Thoracic aorta (tissue), 2 donors: ENCODE measurements at places on chromosomes 1 and 21. TPM values are rescaled to one million over a fixed set of nuclear protein-coding genes. Genes with fewer than 3 reads are reported as not detected.

GRCh38 chr21:33394260-33394659 is 9.0 kb upstream of the IFNGR2 start:
- H3K27me3 ChIP-seq = no peaks in the 10 kb centered on the region
- no peaks in the 10 kb centered on the region for H3K36me3 ChIP-seq
- H3K4me1 ChIP-seq = peaks cover 17% of the 10 kb centered on the region

Gene OR2G6
- total RNA-seq = not detected

Gene LPAR3
- total RNA-seq = 1.1 TPM

GRCh38 chr1:236010443-236010842 is 54.4 kb downstream of the NID1 start:
- peaks cover 11% of the 10 kb centered on the region for H3K36me3 ChIP-seq
- H3K4me3 ChIP-seq = no peak overlapping the region
- no peak for DNase-seq
- no peak overlapping the region for H3K27ac ChIP-seq

- no peak overlapping the region for H3K27ac ChIP-seq
- no peak overlapping the region for H3K4me3 ChIP-seq
- no peaks in the 10 kb centered on the region for H3K4me1 ChIP-seq
- no peaks in the 10 kb centered on the region for H3K36me3 ChIP-seq
- H3K27me3 ChIP-seq = no peaks in the 10 kb centered on the region
- no peak for DNase-seq
These were observed 208.2 kb upstream of the KIAA0040 start for GRCh38 chr1:175400766-175401165.

Gene TMEM81
- 0.41 TPM for total RNA-seq

- H3K27ac ChIP-seq = no peak overlapping the region
- H3K27me3 ChIP-seq = no peaks in the 10 kb centered on the region
- DNase-seq = no peak
These were observed 166.5 kb downstream of the PRDM16 start for GRCh38 chr1:3235496-3235895.

GRCh38 chr1:17675744-17676143 is 79.4 kb upstream of the ACTL8 start:
- peaks cover 43% of the 10 kb centered on the region for H3K4me1 ChIP-seq
- no peak overlapping the region for H3K27ac ChIP-seq
- H3K36me3 ChIP-seq = peaks cover 31% of the 10 kb centered on the region

DNA sequence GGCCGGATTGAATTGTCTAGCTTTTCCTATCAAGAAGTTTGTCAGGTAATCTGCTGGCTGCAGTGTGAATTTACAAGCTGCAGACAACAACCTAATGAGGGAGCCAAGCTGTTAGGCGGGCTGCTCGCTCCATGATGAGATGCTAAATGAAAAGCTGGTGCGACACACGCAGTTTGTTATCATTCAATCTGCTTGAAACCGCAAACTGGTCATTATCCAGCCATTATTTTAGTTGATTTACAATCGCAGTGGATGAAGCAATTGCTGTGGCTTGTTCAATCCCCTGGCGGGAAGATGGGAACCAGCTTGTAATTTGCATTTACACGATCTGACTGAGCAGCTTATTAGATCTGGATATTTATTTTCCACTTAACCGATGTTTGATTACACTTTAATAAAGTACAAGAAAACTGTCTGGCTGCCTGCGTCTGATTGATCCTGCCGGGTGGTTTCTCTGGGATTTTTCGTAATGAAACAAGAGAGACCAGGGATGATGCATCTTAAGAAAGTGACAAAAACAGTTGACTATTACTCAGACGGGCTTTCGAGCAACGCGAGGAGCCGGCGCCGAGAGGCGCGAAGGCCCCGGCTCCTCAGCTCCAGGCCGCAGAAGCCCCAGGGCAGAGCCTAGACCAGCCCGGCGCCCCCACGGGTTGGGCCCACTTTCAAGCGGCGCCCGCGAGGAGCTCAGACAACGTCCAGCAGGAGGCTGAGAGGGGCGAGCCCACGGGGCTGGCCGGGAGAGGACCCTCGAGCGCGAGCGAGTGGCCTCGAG is 118.0 kb upstream of the BARHL2 start:
- H3K27me3 ChIP-seq = peaks cover 25% of the 10 kb centered on the region
- no peaks in the 10 kb centered on the region for H3K4me1 ChIP-seq
- no peaks in the 10 kb centered on the region for H3K36me3 ChIP-seq
- peak overlapping the region; percentile 61 for H3K4me3 ChIP-seq
- no peak overlapping the region for H3K27ac ChIP-seq

- H3K4me3 ChIP-seq = no peak overlapping the region
- H3K36me3 ChIP-seq = peaks cover 8% of the 10 kb centered on the region
- DNase-seq = no peak
- peaks cover 38% of the 10 kb centered on the region for H3K4me1 ChIP-seq
- no peak overlapping the region for H3K27ac ChIP-seq
These were observed 25.7 kb upstream of the NBL1 start for GRCh38 chr1:19618428-19618827.

Gene USP25
- total RNA-seq = 32.0 TPM

DNA sequence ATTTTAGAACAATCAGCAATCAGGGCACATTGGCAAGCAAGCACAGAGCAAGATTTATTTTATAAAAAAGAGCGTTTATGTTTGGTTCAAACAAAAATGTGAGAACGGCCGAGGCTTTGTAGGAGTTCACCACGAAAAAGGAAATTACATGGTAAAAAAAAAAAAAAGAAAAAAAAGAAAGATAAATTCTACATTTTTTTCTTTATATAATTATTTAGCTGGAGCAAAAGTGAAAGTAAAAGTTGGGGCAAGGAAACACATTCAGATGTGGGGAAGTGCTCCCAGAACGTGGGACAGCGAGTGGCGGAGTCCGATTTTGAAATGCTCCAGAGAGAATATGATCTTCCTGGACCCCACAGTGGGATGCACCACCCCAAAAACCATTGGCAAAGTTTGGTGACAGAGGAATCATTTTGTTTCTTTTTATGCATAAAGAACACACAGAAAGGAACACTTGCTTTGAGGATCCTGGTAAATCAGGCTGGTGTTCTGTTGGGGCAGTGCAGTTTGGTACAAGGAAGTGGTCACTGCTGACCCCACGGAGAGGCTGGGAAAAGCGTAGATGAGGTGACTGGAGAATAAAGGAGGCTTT is 16.3 kb upstream of the ATP5PO start:
- H3K27me3 ChIP-seq = no peaks in the 10 kb centered on the region
- DNase-seq = no peak
- peaks cover 3% of the 10 kb centered on the region for H3K4me1 ChIP-seq
- peak overlapping the region; percentile 74 for H3K4me3 ChIP-seq
- H3K27ac ChIP-seq = peak overlapping the region; percentile 12
- H3K36me3 ChIP-seq = no peaks in the 10 kb centered on the region

- no peaks in the 10 kb centered on the region for H3K36me3 ChIP-seq
- no peak overlapping the region for H3K4me3 ChIP-seq
- no peaks in the 10 kb centered on the region for H3K27me3 ChIP-seq
- peak overlapping the region; percentile 83 for H3K27ac ChIP-seq
These were observed 10.5 kb upstream of the SRP9 start for GRCh38 chr1:225766967-225767633.

GRCh38 chr1:109241841-109242345 is 7.4 kb upstream of the CELSR2 start:
- H3K27me3 ChIP-seq = no peaks in the 10 kb centered on the region
- H3K4me3 ChIP-seq = no peak overlapping the region
- DNase-seq = no peak

- DNase-seq = no peak
- H3K27me3 ChIP-seq = no peaks in the 10 kb centered on the region
- no peak overlapping the region for H3K27ac ChIP-seq
- H3K36me3 ChIP-seq = no peaks in the 10 kb centered on the region
- no peak overlapping the region for H3K4me3 ChIP-seq
- no peaks in the 10 kb centered on the region for H3K4me1 ChIP-seq
These were observed 1326.7 kb downstream of the MRPL39 start for GRCh38 chr21:24280596-24280995.

Gene MRPL39
- total RNA-seq = 16.8 TPM

Gene ZBTB8OS
- total RNA-seq = 29.8 TPM

Gene PAPPA2
- 2.0 TPM for total RNA-seq

Gene TMEM240
- total RNA-seq = 11.1 TPM

DNA sequence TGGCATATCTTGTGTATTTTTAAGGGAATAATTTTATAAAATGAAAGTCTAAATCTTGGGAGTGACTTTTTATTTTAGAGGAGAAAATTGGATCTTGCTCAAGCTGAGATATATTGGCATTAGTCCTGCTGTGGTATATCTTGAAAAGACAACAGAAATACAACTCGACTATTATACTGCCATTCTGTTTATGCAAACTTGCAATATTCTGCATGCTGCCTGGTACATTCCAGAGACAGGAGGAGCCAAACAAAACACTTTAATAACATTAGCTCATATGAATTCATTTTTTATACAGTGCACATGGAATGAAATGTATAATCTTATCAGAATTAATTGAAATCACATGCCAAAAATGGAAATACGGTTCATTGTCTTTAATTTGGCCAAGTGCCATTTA is 176.0 kb upstream of the NRIP1 start:
- no peaks in the 10 kb centered on the region for H3K36me3 ChIP-seq
- H3K27me3 ChIP-seq = no peaks in the 10 kb centered on the region
- H3K4me3 ChIP-seq = no peak overlapping the region
- no peaks in the 10 kb centered on the region for H3K4me1 ChIP-seq
- no peak for DNase-seq

DNA sequence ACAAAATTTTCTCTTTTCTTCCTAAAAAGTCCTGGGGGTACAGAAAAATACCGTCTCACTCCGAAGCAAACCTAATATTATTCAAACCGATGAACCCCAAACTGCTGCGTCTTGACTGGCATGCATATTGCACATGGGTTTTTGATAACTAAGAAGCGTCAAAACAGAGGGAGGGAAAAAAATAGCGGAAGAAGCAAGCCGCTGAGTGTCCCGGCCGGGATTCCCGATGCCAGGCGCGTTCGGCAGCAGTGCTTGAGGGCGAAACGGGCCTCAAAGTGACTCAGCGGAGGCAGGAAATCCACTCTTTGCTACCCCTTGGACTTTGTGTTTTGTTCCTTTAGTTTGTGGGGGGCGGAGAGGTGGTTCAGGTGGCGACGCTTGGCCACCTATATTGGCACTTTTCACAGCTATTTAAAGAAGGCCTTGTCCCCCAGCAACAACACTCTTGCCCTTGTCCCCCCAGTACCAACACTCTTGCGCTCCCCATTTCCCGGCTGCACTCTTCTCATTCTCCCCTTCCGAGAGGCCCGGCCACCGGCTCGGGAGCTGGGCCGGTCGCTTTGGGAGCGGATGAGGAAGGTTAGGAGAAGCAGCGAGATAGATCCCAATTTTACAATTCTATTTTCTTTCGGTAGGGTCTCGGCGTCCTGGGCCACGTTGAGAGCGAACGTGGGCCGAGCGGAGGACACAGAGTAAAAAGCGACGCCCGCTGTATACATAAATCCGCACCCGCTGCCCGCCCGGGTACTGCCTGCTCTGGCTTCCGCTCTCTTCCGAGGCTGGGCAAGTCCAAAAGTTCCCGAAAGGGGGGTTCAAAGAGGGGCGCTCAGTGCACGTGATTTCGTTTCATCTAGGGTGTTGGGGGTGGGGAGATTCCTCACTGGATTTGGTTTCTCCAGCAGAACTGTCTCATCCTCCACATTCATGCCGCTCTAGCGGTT is 2.5 kb downstream of the LMX1A start:
- no peaks in the 10 kb centered on the region for H3K36me3 ChIP-seq
- peaks cover 45% of the 10 kb centered on the region for H3K4me1 ChIP-seq
- H3K4me3 ChIP-seq = no peak overlapping the region
- DNase-seq = no peak
- H3K27me3 ChIP-seq = peaks cover 21% of the 10 kb centered on the region

GRCh38 chr1:204685236-204686006 is at the start of gene LRRN2:
Gene LRRN2, minus strand, starts transcription at chr1:204685738. Its CDS starts 65,746 bp downstream, at chr1:204619992.
- H3K27me3 ChIP-seq = peaks cover 7% of the 10 kb centered on the region
- peak within 1 kb of the TSS; percentile 61 for H3K4me3 ChIP-seq
- DNase-seq = no peak
- peaks cover 5% of the 10 kb centered on the region for H3K4me1 ChIP-seq
- H3K27ac ChIP-seq = no peak within 1 kb of the TSS
- no peaks in the 10 kb centered on the region for H3K36me3 ChIP-seq

Gene WNT2B
- 15.4 TPM for total RNA-seq

Gene ELAVL4
- 0.42 TPM for total RNA-seq

DNA sequence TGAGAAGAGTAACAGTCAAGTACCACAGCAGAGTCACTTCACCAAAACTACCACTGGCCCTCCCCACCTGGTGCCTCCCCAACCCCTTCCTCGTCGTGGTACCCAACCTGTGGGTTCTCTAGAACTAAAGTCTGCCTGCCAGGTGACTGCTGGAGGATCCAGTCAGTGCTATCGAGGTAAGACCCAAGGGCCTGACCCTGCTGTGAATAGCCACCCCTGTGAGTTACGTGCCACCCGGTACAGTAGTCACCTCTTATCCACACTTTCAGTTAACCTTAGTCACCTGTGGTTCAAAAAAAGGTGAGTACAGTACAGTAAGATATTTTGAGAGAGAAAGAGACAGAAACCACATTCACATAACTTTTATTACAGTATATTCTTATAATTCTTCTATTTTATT is 16.5 kb downstream of the TTF2 start:
- H3K4me3 ChIP-seq = no peak overlapping the region
- peaks cover 24% of the 10 kb centered on the region for H3K36me3 ChIP-seq
- DNase-seq = no peak
- no peaks in the 10 kb centered on the region for H3K27me3 ChIP-seq
- H3K27ac ChIP-seq = no peak overlapping the region

DNA sequence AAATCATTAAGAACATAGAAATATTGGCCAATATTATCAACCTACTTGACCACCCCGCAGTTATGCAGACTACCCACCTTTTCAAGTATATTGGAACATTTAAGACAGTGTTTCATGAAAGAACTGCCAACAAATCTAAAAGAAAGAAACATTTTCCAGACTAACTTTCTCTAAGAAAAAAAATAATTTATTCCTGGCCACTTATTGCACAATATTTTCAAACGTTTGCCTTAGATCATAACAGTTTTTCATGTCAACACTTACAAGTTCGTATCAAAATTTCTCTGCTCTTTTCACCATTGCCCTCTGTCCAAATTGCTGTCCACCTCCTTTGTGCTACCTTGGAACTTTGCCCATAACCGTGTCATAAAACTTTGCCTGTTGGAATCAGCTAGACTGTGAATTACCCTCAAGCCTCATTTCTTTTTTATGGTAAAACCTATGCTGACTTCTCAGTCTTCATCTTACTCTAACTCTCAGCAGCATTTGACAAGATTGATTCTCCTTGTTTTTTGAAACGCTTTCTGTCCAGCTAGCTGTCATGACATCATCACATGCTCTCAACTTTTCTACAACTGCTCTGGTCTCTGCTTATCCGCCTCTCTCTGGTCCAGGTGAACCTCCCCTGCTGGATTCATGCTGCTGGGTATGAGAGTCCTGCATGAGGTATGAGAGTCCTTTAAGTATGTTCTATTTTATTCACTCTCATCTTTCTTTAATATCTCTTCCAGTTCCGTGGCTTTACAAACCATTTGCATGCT is 92.8 kb upstream of the CHRM3 start:
- H3K36me3 ChIP-seq = no peaks in the 10 kb centered on the region
- no peaks in the 10 kb centered on the region for H3K27me3 ChIP-seq
- DNase-seq = no peak
- no peak overlapping the region for H3K27ac ChIP-seq
- no peak overlapping the region for H3K4me3 ChIP-seq
- H3K4me1 ChIP-seq = no peaks in the 10 kb centered on the region

GRCh38 chr1:70847013-70847412 is 200.6 kb downstream of the PTGER3 start:
- H3K27ac ChIP-seq = no peak overlapping the region
- DNase-seq = no peak
- H3K4me1 ChIP-seq = peaks cover under 1% of the 10 kb centered on the region

GRCh38 chr1:245510144-245510543 is 355.4 kb downstream of the KIF26B start:
- DNase-seq = no peak
- H3K27ac ChIP-seq = no peak overlapping the region
- H3K27me3 ChIP-seq = no peaks in the 10 kb centered on the region
- no peaks in the 10 kb centered on the region for H3K4me1 ChIP-seq
- no peaks in the 10 kb centered on the region for H3K36me3 ChIP-seq

Gene LRRC38
- total RNA-seq = not detected
